ENCODE measurements at places on chromosomes 7 and 10.

DNA sequence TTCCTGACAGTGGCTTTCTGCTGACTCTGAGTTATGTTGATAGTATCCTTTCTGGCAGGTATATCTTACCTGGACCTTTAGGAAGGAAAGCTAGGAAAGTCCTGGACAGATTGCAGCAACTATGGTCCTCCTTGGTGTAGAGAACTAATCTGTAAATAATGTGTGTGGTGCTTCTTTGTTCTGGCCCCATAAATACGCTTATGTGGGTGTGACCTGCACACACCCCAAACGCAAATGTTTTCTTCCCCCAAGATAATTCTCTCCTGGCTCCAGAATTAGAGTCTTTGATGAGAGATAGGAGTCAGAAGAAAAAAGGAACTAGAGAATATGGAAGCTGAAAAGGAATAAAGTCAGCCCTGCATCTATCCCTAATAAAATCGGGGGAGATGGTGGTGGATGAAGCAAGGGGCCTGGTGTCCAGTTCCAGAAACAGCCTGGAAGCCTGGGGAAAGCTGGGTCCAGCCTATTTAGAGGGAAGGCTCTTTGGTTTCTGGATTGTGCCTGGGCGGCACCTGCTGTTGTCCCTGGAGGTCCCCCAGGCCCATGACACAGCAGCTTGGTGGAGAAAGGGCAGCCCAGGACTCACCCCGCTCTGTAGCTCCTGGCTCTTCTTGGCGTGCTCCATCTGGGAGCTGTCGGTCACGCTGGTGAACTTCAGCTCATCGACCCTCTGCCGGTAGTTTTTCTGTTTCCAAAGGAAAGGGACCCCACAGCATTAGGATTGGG is 38.2 kb downstream of the NRAP start:
- DNase-seq = no peak

DNA sequence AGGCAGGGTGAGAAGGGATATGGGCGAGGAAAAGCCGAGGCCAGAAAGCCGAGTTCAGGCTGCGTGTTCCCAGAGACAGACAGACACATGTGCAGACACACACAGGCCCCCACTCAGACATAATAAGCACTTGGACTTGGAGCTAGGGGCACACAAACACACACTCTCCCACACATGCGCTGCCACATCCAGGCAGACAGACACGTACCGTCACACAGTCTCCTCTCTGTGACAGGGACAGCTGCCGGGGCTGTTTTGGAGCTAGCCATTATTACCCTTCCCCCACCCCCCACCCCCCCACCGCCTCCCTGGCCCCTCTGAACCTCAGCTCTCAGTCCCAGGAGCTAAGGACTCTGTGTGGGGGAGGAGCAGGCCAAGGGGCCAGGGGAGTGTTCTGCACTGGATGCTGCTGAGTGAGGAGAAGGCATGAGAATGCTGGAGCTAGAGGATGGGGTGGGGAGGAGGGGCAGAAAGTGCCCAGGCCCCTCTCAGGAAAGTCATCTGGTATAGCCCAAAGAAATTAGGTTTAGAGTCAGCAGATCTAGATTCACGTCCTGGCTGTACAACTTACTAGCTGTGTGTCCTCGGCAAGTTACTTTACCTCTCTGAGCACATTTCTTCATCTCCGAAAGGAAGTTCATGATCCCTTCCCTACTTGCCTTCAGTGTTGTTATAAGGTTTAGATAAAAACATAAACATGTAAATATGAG is 6.3 kb downstream of the PITX3 start:
- DNase-seq = no peak

DNA sequence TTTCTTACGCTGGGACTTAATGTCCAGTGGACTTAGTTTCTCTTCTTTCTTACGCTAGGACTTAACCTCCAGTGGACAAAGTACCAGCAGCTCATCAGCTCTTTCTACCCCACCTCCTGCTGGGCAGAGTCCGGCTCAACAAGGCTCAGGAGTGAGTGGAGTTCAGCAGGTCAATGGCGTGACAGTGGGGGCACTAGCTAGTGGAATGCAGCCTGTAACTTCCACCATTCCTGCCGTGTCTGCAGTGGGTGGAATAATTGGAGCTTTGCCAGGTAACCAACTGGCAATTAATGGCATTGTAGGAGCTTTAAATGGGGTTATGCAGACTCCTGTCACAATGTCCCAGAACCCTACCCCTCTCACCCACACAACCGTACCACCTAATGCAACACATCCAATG is 199.7 kb downstream of the MLLT10 start:
- DNase-seq = no peak

DNA sequence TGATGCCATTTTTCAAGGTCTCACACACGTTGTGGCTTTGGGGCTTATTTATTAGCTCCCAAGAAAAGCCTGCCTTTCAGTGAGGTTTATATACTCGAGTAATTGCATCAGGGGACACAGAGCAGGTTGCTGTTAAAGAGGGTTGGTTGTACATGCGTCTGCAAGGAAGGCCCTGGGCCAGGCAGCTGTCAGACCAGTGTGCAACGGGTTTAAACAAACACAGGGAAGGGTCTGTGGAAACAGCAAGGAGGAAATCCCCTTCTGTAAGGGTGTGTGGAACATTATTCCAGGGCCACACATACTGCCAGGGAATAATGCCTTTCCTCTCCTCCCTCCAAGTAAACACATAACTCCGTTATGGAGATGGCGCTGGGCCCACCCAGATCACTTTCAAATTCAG is 1.7 kb upstream of the CHST15 start:
- DNase-seq = no peak

GRCh38 chr10:33638374-33638773 is 303.9 kb upstream of the NRP1 start:
- no peak for DNase-seq

DNA sequence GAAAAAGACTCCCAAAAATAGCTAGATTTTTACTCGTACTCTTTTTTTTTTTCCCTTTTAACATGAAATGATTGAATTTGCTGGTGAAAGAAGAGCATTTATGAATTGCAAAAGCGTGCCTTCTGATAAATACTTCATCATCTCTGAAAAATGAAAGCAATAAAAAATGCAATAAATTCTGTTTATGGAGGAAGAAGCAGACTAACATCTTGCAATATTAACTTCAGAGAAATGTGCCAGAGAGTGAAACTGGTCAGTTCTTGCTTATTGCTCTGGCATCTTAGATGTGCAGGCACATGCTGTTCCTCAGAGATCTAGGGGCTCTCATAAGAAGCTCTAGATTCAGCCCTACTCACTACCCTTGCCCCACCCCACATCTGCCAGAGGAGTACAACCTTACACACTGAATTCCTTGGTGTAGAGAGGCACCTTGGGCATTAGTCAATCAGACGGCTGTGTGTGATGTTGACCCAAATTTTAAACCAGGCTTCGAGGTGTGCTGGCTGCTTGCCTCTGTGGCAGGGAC is 891.1 kb upstream of the GHITM start:
- no peak for DNase-seq

GRCh38 chr10:59904426-59905065 is 1.8 kb downstream of the CCDC6 start:
- DNase-seq = no peak

DNA sequence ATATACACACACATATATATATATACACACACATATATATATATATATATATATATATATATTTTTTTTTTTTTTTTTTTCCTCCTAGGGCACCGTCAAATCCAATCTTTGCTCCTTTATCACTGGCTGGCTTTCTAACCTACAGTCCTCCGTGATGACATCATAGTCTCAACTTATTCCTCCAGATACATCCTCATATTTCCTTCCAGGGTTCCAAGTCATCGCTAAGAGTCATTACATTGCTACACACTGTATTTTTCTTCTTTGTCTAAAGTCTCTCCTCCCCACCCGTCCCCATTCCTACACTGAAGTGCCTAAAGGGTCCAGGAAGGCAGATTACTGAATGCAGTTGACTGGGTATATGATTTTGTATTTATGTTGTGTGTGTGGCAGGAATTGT is 1.1 kb upstream of the FAM200A start:
- no peak for DNase-seq

DNA sequence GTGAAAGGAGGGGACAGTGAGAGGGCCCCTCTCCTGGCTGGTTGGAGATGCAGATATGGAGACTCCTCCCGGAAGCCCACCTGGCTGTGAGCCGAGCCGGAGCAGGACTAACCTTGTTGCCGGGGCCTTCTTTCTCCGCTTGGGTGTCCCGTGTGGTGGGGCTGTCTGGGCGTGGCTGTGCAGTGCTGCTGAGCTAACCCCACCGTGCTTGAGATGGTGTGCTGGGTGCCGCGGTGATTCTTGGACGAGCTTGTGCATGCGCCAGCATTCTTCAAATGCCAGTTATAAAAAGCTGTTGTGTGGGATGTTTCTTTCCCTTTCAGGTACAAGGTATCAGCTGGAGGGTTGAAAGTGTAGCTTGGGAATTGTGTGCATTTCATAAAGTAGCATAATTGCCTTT is 48.8 kb downstream of the DAGLB start:
- DNase-seq = no peak

- DNase-seq = no peak
Measured at GRCh38 chr7:83201355-83201754, 38.7 kb upstream of the PCLO start.

DNA sequence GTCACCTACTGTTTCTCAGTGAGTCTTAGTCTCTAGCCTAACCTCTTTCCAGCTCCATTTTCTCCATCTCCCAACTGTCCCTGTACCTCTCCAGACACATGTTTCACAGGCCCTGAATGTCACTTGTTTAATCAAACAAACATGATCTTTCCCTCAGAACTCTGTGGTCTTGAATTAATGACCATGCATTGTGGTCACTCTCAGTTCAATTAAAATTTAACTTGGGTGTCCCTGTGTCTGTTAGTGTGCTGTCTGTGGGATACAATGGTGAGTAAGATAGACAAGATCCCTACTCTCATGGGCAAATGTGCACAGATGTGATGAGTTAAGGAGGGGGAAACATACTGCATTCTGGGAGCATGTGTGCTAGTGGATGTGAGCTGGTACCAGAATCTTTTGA is 65.0 kb downstream of the RBM33 start:
- no peak for DNase-seq

- DNase-seq = no peak
Measured at GRCh38 chr7:90611115-90611514, 15.0 kb downstream of the CDK14 start.

DNA sequence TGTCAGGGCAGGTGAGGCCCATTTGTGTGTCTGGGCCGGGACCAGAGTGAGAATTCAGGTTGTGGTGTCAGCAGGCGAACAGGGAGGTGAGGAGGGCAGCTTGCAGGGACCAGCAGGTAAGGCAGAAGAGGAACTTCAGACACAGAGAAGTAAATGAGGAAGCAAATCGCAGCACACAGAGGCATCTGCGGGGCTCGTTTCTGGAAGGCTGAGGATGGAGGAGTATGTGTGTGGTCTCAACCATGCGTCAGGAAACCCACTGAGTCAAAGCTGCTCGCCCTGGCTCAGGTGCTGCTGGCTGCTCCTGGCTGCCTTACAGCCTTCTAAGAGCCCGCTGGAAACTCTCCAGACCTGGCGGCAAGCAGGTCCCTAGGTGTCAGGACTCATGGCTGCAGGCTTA is 26.9 kb upstream of the PITRM1 start:
- DNase-seq = no peak

GRCh38 chr10:131788386-131788785 is 112.4 kb upstream of the PPP2R2D start:
- no peak for DNase-seq

DNA sequence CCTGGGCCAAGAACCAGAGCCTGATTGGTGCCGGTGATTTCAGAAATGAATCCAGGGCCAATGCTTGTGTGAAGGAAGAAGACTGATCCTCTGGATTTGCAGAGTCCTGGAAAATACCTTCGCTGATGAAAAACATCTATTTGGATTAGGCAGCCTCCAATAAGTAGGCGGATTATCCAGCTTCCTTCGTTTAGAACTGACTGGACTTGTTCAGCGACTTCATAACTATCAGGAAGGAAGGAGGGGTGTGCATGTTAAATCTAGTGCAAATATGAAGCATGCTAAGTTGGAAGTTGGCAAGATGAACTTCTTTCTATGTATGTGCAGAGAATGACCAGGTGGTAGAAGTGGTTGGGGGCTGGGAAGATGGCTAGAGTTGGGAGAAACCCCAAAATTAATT is 41.0 kb downstream of the NKX2-3 start:
- DNase-seq = no peak

- peak; percentile 63 for DNase-seq
Measured at GRCh38 chr10:4813023-4813422, 13.0 kb upstream of the AKR1E2 start.

DNA sequence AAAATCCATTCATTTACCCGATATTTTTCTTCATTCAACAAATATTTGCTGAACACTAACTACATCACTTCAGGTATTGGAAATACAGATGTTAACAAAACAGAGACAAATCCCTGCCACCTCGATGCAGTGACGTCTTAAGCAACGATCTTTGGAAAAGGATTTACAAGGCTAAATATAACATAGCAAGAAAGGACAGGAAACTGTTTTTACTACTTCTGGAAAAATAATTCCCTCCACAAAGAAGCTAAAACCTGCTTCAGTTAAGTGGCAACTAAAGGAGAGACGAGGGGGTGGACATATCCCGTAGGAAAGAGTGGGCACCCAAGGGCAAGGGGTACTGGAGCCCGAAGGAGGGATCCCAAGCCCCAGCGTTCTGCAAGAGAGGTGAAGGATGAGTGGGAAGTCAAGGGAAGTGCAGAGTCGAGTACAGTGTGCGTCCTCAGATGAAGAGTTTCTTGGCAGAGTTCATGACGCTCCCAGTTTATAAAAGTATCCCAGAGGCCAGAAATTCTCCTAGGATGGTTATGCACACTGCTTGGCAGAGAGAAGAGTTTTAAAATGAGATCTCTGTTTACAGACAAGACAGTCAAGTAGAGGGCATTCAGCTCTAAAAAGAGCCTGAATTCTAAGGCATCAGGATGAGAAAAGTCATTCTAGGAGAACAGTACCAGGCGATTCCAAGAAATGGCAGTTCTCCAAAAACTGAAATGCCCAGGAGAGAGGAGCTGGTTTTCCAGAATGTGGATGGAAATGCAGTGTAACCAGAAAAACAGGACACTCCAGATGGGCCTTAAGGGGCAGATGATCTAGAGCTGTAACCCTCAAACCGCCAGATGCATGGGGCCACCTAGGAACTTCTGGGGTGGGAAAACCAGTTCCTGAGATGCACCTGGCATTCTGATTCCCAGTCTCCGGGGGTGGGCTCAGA is 97.3 kb downstream of the GRB10 start:
- DNase-seq = no peak

DNA sequence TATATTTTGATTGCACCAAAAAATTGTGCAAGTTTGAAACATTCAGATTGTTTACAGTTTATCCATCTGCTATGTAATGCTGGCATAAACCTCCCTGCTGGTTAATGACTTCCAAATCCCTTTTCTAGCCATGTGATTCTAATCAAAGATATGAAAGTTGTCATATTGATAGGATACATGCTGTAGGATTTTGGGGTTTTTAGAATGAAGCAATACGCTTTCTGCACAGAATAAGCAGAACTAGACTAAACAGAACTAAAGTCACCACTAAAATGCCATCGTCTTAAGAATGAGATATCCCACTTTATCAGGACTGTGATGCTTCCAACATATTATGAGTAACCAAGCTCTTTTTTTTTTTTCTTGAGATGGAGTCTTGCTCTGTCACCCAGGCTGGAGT is 856 bp downstream of the SSMEM1 start:
- DNase-seq = no peak

- no peak for DNase-seq
Measured at GRCh38 chr7:115410972-115411686, 489.2 kb downstream of the MDFIC start.

Measured in AG20443 (cell line).